ENCODE measurements at places on chromosomes 11 and 22. TPM values are rescaled to one million over a fixed set of nuclear protein-coding genes. Genes with fewer than 3 reads are reported as not detected.

The CEP126 gene
- total RNA-seq: 3.7 TPM

The KLHDC7B gene
- 0.03 TPM for total RNA-seq

The RTN4R gene
- total RNA-seq: 11.6 TPM

The PRRG4 gene
- total RNA-seq: 0.57 TPM

The LINC01488 gene
- 0.05 TPM for total RNA-seq

The MS4A15 gene
- total RNA-seq: not detected

The PGR gene
- not detected for total RNA-seq

The TTLL1 gene
- total RNA-seq: 2.2 TPM

The LRRC56 gene
- 0.63 TPM for total RNA-seq

The PIWIL4 gene
- total RNA-seq: 0.07 TPM

The MRGPRX3 gene
- not detected for total RNA-seq

The ARHGAP8 gene
- 1.3 TPM for total RNA-seq

The ANO9 gene
- total RNA-seq: 1.8 TPM

The OR51B2 gene
- total RNA-seq: not detected

The SLC15A3 gene
- total RNA-seq: not detected

The VSIG10L2 gene
- total RNA-seq: not detected

The TREH gene
- not detected for total RNA-seq

The YAP1 gene
- total RNA-seq: 48.8 TPM

The CTSW gene
- total RNA-seq: not detected

The CENPM gene
- 37.5 TPM for total RNA-seq

The TMEM45B gene
- total RNA-seq: 0.13 TPM

The MUS81 gene
- 34.5 TPM for total RNA-seq

The LZTR1 gene
- 20.2 TPM for total RNA-seq

The C11orf97 gene
- total RNA-seq: not detected

The LRRN4CL gene
- total RNA-seq: 0.05 TPM

The NXPE2 gene
- not detected for total RNA-seq

The KDM4E gene
- total RNA-seq: not detected

The NOX4 gene
- not detected for total RNA-seq

The AIFM3 gene
- 4.6 TPM for total RNA-seq

The LBHD1 gene
- total RNA-seq: 4.5 TPM

The MS4A7 gene
- not detected for total RNA-seq

The OR51B6 gene
- not detected for total RNA-seq

The HOATZ gene
- not detected for total RNA-seq

The PIH1D2 gene
- total RNA-seq: 0.77 TPM

The HIKESHI gene
- total RNA-seq: 41.2 TPM

The SMC1B gene
- 0.03 TPM for total RNA-seq

The BATF2 gene
- total RNA-seq: 1.0 TPM

The C22orf31 gene
- total RNA-seq: not detected

The IL17RA gene
- 6.8 TPM for total RNA-seq

The DGAT2 gene
- 1.5 TPM for total RNA-seq

The LIF gene
- 39.1 TPM for total RNA-seq

The MS4A6A gene
- total RNA-seq: not detected

The EFEMP2 gene
- 1.2 TPM for total RNA-seq

The LGR4 gene
- 31.6 TPM for total RNA-seq

The MUC15 gene
- not detected for total RNA-seq

The MS4A8 gene
- total RNA-seq: not detected

The FAM180B gene
- not detected for total RNA-seq

The FAM227A gene
- 0.46 TPM for total RNA-seq

The ASCC2 gene
- 30.0 TPM for total RNA-seq

The TRIM29 gene
- 11.1 TPM for total RNA-seq

The USH1C gene
- total RNA-seq: 1.1 TPM

Data from A549 treated with CORT108297 at 1 μM for 4 hours (cell line).